ENCODE measurements at places on chromosomes 3 and 15.

- no peak for DNase-seq
Measured at GRCh38 chr3:150540991-150541390, 5.3 kb downstream of the SERP1 start.

GRCh38 chr3:184716622-184717398, 4.9 kb upstream of the MAGEF1 start:
- DNase-seq, result no peak

GRCh38 chr3:15602146-15602536, 596 bp downstream of the BTD start:
- DNase-seq, result no peak

- DNase-seq, result no peak
Measured at GRCh38 chr15:61075741-61076140, 153.4 kb downstream of the RORA start.

DNA sequence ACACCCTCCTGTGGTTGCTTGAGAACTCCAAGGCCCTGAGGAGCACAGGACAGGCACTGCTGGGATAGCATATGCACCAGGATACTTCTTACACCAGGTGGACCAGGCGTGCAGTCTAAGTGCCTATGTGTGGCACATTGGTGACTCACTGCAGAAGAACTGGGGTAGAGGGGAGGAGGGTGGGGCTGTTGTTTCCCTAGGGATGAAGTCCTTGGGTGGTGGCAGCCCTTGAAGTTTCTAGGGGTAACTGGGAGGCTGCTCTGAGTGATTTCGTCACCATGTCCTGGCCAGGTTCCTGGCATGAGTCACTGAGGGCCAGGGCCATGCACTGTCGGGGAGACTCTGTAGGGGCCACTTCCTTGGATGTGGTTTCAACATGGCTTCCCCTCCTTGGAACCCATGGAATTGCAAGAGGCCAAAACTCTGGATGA, 15.9 kb downstream of the MYZAP start:
- DNase-seq, result no peak

DNA sequence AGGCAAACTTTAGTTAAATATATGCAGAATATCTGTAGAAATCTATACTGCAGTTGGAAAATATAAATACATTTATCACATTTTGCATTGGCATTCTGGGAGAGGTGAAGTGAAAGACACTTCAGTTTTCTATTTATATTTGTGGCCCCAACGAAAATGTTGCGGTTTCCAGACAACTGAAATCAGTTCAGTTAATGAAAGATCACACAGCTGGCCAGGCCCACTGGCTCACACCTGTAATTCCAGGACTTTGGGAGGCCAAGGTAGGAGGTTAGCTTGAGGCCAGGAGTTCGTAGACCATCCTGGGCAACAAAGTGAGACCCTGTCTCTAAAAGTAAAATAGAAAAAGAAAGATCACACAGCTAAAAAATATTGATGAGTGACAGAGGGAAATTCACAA, 11.9 kb upstream of the CLASP2 start:
- no peak for DNase-seq

- no peak for DNase-seq
Measured at GRCh38 chr15:48414015-48414414, 82.8 kb downstream of the DUT start.

DNA sequence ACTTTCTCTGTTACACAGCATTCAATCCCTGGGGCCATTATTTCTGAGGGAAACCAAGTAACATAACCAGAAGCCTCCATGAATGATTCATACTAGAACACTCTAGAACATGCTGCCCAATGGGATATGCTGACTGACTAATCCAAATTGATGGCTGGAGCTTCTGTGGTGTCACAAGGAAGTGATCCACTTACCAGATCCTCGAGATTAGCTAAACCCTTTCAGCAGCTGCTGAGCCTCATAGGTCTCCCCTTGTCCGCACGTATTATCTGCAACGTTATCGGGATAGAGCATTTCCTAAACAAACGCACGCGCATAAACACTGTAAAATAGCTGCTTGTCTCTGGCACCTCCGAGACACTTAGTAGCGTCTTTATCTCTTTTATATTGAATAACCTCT, 61.2 kb upstream of the PROK2 start:
- DNase-seq, result no peak

DNA sequence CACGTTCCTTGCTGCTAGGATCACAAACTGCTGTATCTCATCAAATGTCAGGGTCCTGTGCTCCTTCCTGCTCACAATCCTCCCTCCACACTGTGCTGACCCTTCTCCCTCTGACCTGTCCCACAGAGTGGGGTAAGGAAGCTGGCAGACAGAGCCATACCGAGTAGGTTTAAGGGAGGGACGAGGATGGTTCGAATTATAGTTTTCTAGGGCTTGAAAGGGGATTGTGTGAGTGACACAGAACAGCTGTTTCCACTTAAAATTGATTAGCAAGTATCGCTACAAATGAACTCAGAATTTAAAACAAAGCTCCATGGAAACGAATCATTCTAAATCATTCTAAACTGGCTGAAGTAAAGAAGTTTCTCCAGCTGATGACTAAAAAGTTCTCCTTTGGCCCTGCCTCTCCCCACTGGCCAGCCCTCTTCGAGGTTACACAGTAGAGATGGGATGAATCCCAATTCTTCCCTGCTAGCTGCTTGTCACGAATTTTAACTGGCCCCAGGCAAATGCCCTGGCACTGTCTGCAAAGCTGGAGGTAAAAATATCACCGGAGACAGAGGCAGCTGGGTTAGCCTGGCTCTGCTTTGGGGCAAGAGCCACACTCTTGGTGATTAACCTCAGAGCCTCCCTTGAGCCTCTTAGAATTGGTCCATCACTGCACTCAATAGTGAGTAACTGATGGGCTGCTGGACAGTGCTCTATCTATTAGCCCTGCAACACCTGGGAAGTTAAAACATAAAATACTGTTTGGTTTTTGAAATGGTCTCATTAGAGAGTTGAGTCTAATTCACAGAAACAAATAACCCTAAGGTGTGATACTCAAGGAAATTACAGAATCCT, 194.9 kb downstream of the CHST2 start:
- no peak for DNase-seq

- DNase-seq, result no peak
Measured at GRCh38 chr3:25454005-25454927, 26.2 kb downstream of the RARB start.

GRCh38 chr3:180000500-180000899, 36.2 kb downstream of the PEX5L start:
- DNase-seq, result no peak

- no peak for DNase-seq
Measured at GRCh38 chr15:61888074-61888780, 172.0 kb downstream of the VPS13C start.

GRCh38 chr3:186057594-186057993, 51.3 kb downstream of the ETV5 start:
- DNase-seq, result no peak

DNA sequence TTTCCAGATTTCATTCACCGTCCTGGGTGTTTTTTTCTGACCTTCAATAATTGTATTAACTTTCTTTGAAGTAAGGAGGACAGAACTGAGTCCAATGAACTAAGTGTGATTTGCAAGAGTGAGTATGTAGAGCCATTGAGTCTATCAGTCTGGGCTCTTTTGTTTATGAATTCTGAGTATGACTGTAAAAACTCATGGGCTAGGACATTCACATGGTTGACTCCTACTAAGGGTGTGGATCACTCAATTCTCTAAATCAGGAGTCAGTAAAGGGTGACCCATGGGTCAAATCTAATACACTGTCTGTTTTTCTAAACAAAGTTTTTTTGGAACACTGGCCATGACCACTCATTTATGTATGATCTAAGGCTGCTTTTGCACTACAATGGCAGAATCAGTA, 269.0 kb downstream of the ZNF385D start:
- DNase-seq, result no peak

DNA sequence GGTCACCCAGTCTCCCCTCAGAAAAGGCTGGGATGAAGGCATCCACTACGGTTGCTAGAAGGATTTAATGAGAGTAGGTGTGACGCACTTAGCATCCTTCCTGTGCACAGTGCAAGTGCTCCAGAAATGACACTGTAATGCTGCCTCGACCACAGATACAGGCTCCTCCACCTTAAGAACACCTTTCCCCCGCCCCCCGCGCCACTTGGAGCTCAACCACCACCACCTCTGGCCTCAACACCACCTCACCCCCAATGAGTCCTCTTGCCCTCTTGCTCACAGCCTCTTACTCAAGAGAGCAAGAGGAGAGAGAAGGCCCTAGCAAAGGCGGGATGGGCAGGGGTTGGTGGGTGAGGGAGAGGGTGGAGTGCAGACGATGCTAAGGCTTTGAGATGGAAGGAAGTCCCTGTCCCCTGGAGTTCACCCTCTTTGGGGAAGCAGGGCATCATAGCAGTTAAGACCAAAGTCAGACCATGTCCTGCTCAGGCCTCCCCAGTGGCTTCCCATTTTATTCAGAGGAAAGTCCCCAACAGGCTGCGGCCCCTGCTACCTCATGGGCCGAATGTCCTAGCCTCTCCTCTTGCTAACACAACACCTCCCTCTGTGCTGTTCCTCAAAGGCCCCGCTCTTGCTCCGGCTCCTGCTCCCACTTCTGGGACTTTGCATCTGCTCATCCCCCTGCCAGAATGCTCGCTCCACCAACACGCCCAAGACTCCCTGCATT, 8.3 kb downstream of the STARD5 start:
- no peak for DNase-seq

DNA sequence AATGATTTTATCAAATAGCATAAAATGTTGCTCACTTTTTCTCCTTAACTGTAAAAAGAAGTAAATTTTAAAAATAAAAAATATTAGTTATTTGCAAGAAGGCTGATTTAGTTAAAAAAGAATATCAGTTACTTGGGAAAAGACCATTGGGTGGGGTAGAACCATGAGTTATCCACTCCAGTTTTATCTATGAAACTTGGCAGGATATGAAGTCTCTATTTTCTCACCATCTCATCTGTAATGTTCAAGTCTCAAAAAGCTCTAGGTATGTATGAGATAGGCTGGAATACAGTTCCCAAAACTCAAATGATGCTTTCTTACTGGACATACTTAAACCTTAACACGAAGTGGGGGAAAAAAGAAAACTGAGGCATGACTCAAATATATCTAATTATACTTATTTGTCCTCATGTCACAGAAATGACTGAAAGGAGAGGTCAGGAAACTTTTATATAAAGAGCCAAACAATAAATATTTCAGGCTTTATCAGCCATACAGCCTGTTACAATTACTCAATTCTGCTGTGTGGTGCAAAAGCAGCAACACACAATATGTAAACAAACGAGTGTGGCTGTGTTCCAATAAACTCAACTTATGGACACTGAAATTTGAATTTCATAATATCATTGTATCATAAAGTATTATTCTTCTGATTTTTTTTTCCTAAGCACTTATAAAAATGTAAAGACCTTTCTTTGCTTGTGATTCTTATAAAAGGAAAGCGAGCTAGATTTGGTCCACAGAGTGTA, 131.8 kb downstream of the TBL1XR1 start:
- DNase-seq, result no peak

DNA sequence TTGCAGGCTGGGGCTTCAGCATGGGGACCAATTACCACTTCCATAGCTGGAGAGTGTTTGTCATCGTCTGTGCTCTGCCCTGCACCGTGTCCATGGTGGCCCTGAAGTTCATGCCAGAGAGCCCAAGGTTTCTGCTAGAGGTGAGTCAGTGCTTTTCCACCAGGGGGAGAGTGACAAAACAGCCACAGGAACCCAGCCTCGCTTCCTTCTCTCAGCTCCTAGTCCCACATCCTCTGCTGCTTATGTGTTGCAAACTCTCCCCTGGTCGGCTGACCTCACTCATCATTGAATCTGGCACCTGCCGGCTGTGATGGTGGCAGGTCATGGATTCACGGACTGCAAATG, 158.3 kb downstream of the SV2B start:
- DNase-seq, result no peak

- DNase-seq, result no peak
Measured at GRCh38 chr3:194067949-194068362, 68.0 kb upstream of the HES1 start.

DNA sequence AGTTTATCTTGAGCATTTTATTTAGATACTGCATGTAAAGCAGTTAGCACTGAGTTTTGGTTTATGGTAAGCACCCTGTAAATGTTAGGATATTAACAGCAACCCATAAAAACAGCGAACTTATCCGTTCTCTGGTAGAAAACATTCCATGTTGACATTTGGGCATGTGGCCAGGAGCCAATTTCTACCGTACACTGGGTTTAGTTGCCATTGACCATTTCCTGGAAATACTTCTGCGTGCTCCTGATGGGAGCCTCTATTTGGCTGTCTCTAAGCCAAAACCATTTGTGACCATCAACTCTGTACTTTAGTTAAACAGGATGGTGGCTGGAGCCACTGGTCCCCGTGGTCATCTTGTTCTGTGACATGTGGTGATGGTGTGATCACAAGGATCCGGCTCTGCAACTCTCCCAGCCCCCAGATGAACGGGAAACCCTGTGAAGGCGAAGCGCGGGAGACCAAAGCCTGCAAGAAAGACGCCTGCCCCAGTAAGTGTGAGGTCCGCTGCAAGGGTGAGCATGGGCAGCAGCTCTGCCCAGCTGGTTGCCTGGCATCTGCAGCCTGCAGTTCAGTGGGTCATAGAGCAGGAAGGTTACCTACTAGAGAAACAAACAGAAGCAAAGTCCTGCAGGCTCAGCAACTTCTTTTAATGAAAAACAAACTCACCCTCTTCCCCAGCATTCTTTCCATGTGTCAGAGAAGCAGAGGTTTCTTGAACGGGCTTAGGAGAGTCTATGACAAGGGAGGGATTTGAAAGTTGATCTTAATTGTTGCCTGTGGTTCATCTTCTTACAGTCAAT, 7.1 kb downstream of the THBS1 start:
- no peak for DNase-seq

DNA sequence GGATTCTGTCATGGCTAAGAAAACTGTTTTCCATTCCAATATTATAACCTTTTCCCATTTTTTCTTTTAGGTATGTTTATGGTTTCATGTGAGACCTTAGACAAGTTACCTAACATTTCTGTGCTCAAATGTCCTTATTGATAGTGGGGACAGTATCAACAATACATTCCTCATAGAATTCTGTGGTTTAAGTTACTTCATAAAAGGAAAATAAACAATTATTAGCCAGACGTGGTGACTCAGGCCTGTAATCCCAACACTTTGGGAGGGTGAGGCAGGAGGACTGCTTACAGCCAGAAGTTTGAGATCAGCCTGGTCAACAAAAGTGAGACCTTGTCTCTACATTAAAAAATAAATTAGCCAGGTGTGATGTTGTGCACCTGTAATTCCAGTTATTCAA, 436.8 kb upstream of the CNTN4 start:
- DNase-seq, result no peak

- DNase-seq, result no peak
Measured at GRCh38 chr3:101973163-101973505, 123.8 kb downstream of the NFKBIZ start.

- DNase-seq, result no peak
Measured at GRCh38 chr3:33887478-33887877, 89.0 kb downstream of the PDCD6IP start.

All from NCI-H446 (cell line).